Activated naive CD4-positive, alpha-beta T cell treated with anti-CD3 and anti-CD28 coated beads, Interleukin-2, amount 50 U/mL, for 16 hours (primary cell): ENCODE measurements at places on chromosomes 6 and 20.

DNA sequence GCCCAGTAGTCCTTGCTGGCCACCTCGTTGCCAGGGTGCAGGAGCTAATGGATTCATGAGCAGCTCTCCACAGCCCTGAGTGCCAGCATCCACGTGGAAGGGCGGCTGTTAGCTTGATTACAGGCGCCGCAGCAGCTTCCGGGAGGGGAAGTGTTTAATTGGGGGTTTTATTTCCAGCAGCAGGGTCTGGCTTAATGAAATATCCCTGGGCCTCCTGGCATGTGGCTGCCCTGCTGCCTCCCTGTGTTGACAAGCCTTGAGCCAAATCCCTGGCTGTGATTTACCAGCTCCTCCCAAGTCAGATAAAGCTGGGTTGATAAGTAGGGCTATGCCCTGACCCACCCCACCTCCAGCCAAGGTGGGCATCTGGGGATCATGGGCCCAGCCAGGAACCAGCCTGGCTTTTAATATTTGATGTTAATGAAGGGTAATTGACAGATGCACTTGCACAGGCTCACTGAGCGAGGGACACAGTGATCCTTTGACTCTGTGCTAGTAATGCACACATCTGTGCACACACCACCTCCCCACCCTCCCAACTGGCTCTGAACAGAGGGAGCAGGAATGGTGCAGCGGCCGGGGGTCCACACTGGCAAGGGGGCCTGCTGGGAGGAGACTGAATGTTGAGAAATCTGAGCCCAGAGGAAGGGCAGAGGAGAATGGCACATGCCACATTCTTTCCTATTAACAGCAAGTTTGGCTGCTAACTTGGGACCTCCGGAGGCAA, 13.6 kb downstream of the GLP1R start:
- no peak for DNase-seq

DNA sequence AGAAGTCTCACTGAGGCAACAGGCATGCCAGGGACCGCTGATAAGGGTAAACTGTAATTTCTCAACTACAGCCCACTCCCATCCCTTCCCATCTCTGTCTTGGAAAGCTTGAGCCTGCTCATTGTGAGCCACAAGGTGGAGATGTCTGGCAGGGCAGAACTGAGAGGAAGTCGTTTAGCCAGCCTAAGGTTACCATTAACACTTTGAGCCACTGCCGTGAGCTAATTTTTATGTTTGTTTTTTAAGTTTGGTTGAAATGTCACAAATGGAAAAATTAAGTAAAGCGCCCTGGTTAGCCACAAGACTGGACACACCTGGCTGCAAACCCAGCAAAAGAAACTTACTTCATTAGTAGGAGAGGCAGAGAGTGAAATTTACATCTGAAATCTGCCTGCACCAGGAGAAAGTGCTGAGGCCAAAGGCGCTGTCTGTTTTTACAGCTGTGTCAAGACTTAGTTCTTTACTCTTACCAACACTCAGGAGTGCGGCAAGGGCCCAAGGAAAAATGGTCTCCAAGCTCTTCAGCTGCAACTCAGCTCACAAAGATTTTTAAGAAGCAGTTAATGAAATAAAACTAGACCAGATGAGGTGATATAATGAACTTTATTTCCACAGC, 50.0 kb upstream of the FAM83C start:
- DNase-seq = no peak

DNA sequence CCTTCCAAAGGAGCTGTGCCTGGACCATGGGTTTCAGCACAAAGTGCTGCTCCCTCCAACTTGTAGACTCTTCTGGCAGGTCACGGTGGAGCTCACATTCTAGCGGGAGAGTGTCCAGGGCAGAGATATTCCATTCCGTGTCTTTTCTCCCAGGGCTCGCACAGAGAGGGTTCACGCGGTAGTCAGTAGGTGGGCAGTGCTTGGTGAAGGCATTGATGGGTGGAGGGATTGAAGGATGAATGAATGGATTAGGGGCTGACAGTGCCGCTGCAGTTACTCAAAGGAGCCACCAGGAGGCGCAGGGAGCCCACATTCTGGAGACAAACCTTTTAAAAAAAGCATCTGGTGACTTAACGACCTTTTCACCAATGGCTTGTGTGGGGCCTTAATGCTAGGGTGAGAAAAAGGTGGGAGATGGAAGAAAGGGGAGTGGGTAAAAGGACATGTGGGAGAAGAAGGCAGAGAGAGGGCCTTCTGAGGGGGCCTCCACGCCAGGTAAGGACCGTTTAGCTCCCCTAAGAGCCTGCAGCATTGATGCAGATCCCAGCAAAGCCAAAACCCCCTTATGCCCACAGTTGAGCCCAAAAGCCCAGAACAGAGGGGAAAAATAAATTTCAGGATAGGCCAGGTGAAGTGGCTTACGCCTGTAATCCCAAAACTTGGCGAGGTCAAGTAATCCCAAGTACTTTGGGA, 17.5 kb upstream of the FAM110A start:
- DNase-seq = peak; percentile 66

DNA sequence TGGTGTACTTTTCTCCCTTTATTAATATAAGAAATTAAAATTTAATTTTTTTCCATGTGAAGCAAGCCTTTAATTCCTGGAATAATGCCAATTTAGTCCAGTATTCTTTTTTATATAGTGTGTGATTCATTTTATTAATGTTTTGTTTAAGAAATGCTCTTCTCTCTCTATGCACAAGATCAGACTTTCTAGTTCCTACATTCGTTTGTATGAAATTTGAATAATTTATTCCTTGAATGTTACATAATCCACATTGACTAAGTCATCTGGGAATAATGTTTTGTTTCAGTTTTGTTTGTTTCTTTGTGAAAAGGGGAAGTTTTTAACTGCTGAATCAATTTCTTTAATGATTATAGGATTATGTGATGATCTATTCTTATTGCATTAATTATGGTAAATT, 181.4 kb upstream of the ID4 start:
- DNase-seq = no peak
